ENCODE measurements at places on chromosomes 6 and 20. TPM values are rescaled to one million over a fixed set of nuclear protein-coding genes. Genes with fewer than 3 reads are reported as not detected.
A peak's percentile ranks its signal among the peaks of the same experiment; 100 is the strongest.

DNA sequence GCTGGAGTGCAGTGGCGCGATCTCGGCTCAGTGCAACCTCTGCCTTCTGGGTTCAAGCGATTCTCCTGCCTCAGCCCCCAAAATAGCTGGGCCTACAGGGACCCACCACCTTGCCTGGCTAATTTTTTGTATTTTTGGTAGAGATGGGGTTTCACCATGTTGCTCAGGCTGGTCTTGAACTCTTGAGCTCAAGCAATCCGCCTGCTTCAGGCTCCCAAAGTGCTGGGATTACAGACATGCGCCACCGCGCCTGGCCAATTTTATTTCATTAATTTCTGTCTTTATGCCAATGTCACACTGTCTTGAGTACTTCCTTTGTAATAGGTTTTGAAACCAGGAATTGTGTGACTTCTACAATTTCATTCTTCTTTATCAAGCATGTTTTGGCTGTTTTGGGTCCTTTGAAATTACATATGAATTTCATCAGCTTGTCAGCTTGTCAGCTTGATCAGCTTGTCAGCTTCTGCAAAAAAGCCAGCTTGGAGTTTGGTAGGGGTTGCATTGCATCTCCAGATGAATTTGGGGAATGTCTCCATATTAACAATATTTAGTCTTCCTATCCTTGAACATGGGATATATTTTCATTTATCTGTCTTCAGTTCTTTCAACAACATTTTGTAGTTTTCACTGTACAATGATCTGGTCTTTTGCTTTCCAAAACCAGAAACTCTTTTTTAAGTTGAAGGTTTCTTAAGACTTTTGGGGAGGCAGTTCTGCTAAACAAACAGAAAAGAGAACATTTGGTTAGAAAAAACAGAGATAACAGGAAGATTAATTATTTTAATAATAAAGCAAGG, 20.8 kb downstream of the ZFAND3 start:
- DNase-seq = no peak

GRCh38 chr20:41137614-41138474, 501 bp downstream of the PLCG1 start:
- no peak for DNase-seq

DNA sequence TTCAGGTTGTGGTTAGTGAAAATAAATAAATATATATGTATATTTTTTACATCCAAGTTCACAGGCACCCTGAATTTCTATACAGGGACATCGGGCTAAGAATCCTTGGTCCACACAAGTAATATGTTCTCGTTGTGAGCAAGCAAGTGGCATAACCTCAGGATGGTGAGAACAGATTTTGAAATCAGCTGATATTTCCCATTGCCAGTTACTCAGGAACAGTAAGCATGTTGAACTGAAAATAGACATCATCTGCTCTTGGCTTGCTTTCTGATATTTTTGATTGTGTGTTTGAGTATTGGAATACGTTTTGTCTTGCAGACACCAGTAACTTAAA, 87.7 kb downstream of the TRMT6 start:
- no peak for DNase-seq

- DNase-seq = peak; percentile 75
Measured at GRCh38 chr6:18654821-18655220, 267.7 kb downstream of the RNF144B start.

DNA sequence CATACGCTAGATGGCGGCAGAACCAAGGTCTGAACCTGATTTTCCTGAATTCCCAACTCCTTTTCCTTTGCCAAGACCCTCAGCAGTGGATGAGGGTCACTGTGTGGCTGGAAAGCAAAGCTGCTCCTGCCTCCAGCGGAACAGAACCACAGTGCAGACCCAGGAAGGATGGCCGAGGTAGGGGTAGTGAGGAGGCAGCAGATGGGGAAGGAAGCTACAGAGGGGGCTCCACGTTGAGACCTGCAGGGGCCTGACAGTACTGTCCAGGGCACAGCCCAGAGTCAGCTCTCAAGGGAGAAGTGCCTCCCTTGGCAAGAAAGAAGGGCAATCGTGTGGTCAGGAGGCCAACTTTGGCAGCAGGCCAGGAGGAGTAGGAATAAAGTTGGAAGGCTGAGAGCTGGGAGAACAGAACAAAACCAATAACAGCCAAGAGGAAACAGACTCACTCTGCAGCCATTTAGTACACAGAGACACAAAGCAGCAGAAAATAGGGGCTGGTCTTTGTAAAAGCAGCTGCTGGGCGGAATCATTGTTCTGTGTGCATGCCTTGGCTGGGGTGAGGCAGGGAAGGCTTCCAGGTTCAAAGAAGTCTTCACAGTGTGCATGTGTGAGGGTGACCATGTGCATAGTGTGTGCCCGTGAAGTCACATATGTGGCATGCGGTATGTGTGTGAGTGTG, 3.1 kb downstream of the GABRR2 start:
- DNase-seq = peak; percentile 19

DNA sequence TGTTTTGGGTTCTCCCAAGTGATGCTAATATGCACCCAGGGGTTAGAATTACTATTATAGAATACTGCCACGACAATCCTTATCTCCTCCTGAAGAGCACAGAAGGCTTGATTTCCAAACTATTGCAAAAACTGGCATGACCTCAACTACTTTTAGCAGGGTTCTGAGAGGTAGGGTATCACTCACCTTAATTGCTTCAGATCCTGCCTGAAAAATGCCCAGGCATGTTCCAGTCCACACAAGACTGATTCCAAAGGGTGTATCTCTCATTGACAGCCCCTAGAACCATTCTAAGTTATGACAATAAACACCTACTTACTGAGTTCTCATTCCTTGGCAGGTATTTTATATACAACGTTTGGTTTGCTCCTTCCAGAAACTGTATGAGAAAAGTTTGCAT, 5.0 kb upstream of the DSE start:
- DNase-seq = peak; percentile 85

DNA sequence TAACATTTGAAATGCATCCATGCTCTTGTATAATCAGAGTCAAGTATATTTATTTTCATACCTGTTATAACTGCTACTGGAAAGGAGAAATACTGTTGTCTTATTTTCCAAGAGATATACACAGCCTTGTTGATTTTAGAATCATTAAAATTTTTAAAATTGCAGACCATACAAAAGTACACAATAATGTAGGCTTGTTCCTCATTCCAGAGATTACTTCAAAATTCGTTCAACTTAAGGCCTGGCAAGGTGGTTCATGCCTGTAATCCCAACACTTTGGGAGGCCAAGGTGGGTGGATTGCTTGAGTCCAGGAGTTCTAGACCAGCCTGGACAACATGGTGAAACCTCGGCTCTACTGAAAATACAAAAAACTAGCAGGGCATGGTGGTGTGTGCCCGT, 6.1 kb downstream of the RNF114 start:
- DNase-seq = no peak

- peak; percentile 54 for DNase-seq
Measured at GRCh38 chr6:52537001-52537753, 39.7 kb downstream of the TRAM2 start.

The ANKRD66 gene
- total RNA-seq = not detected

The ADGRG6 gene
- total RNA-seq = 45.7 TPM

The SLC22A1 gene
- 0.60 TPM for total RNA-seq

Data from foreskin keratinocyte (primary cell).